D721Med (cell line): ENCODE measurements at places on chromosomes 11 and 22.

DNA sequence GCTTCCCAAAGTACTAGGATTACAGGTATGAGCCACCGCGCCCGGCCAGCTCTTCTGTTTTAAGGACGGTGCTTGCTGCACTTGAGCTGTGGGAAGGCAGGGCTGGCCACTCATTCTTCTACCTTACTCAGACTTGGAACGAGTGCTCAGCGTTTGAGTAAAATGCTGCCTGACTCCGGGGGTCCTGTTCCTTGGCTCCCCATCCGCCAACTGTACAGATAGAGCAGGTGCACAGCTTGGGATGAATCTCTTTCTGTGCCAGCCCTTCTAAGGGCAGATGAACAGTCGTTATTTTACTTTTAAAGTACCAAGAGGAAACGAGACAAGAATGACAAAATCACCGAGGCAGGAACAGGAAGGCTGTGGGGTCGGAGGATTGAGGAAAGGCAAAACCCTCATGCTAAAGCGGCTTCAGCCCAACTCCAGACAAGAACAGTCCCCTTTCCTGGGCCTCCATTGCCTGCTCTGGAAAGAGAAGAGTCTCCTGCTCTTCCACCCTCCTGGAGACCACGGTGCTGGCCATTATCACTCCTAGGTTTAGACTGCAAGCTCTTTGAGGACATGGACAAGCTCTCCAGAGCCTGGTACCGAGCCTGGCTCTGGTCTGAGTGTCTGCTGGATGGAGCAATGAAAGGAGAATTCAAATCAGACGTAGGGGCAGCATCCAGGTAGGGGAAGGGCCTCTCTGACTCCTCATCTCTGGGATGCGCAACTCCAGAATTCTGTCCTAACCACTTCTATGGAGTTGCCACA lies 1.1 kb upstream of the SUN2 start:
- DNase-seq = no peak

DNA sequence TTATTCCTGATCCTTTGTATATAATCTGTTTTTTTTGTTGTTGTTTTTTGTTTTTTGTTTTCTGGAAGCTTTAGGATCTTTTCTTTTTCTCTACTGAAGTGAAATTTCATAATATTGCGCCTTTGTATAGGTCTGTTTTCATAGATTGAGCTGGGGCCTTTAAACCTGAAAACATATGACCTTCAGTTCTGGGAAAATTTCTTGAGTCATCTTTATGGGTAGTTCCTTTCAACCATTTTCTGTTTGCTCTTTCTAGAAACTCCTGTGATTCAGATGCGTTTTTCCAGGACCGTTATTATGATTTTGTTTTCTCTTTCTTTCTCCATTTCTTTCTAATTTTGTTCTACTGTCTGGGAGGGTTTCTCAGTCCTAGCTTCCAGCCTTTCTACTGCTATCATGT lies 43.7 kb downstream of the BSX start:
- DNase-seq = no peak

DNA sequence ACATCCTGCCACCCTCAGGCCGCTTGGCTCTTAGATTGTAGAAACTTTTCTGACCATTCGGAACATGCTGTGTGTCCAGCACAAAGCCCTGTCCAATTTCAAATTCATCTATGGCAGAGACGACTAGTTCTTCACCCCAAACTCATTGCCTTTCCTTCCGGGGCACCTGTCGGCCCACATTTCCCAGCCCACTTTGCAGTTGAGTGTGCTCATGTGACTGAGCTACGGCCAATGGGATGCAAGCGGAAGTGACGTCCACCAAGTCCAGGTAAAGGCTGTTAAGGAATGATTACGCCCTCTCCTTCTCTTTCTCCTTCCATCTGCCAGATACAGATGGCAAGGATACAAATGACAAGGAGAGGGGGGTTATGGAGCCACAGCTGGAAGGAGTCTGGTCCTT lies 32.5 kb downstream of the SYT13 start:
- DNase-seq = no peak

DNA sequence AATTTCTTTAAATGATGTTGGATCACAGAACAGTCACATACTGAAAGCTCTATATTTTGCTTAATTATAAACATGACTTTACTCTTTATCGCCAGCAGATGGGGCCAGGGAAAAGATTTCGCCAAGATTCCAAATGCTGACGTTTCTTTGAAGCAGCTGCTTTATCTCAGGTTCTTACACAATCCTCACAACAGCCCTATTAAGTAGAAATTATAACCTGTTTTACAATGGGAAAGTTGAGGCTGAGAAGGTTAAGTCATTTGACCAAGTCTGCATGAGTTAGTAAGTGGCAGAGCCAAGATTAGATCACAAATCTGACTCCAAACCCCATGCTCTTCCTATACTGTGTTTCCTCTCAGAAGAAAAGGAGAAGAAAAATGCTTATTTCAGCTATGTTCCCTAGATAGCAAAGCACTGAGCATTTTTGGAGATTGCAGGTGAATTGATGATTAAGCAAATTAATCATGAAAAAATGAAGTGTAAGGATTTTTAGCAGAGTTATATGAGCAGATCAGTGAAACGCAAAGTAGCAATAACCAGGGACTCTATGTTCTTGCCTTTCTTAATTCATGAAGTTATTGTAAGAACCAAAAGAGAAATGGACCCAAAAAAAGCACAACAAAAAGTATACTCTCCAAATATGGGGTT lies 79.0 kb downstream of the AASDHPPT start:
- no peak for DNase-seq

- no peak for DNase-seq
These were observed 1033.9 kb downstream of the TBC1D22A start for GRCh38 chr22:47796128-47796908.

DNA sequence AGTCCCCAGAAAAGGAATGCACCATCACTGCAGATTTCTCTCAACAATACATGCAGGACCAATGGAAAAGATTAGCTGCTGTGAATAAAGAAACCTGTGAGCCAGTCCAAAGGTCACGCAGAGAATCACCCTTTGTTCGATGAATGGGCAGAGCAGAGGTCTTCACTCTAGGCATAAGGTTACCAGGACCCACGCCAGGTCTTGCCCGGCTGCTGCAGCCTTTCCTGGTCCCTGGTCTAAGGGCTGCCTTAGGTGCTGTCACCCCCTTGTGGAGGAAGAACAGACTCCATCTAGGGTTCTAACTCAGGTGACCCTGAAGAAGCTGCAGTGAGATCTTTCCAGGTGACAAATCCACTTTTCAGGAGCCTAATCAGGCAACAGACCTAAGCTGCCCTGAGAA lies 29.0 kb upstream of the NAP1L4 start:
- no peak for DNase-seq

GRCh38 chr11:92154110-92154509 lies 70.5 kb upstream of the FAT3 start:
- no peak for DNase-seq

DNA sequence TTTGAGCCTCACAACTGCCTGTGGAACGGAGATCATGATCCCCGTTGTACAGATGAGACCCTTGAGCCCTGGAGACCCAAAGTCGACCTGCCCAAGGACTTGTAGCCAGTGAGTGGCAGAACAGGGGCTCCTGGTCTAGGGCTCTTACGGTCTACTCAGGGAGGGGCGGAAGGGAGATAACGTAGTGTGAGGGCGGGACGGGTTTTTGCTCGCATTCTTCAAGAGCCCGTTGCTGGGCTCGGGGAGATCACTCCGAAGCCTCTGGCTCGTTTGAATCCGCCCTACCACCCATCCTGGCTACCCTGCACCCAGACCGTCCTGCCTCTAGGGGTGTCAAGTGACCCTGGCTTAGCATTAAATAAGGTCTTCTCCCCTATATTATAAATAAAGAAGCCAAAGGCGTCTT lies 639 bp downstream of the CRY2 start:
- DNase-seq = no peak
